ELR (cell line): ENCODE measurements at places on chromosomes 5 and 9.

GRCh38 chr5:177077335-177077734, 9.4 kb upstream of the FGFR4 start:
- peak; percentile 35 for DNase-seq

DNA sequence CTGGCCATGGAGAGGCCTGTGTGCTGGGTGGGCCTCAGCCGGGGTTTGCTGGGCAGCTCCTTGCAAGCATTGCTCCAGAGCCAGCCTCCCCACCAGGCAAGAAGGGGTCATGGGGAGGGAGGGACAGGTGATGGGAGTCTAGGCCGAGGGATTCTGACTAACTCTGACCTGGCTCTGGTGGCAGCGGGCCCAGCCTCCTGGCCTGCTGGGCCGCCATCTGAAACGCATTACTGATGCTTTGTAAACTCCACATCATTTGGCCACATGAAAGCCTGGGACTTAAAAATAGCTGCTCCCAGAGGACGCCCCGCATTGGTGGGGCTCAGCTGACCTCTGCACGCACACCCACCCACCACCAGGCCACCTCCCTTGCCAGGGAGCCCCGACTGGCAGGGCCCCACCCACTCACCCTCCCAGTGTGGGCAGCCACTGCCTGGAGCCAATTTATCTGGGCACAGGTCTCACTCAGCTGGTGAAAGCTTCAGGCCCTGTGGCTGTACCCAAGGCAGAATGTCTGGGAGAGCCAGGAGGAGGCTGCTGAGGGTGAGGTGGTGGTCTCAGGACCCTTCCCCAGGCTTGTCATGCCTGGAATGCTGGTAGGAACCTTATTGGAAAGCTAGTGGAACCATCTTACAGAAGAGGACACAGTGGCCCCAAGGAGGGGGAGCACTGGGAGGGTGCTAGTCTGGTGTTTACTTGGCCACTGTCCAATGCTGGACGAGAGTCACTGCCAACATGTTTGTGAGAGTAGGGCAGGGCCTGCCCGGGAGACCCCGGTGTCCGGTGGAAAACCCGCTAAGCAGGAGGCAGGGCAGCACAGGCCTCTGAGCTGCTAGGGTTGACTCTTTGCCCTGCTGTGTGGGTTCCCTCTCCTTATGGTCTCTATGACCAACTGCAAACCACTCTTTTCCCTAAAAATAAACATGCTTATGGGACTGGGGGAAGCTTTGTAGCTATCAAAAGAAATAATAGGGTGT, 10.8 kb downstream of the TCF7 start:
- DNase-seq: peak; percentile 93

DNA sequence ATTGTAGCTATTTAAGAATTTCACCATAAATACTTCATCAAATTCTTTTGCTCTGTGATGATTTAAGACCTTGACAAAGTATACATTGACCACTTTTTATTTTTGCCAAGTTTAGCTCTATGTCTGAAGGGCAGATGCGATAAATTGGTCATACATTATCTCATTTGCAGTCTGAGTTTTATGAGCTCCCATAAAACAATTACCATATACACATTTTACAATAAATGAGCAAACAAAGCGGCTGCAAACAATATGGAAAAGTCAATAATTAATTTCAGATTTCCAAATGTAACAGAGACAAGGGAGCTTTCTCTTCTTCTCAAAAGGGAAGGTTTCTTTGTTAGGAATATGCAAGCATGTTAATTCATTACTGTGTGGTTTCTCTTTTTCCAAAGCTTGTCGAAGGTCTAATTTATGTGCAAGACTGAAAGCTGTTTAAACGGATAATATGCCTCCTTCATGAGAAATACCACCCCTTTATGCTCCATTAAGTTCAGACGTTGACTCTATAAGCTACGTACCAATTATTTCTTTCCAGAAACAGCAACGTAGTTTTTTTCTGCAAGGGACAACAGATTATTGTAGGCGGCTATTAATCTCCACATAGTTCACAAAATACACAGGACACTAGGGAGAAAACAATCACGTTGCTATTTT, 7.0 kb upstream of the IZUMO3 start:
- no peak for DNase-seq

DNA sequence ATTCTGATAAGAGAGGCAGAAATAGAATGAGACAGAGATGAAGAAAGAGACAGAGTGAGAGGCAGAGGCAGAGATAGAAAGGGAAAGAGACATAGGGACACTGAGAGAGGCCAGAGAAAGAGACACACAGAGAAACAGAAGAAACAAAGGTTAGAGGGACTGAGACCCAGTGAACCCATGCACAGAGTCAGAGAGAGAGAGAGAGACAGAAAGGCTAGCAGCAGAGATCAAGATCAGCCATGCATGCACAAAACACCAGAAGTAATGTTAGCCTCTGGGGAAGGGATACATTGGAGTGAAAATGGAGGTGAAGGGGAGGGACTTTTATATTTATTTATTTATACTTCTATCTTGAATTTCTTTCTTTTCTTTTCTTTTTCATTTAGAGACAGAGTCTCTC, 14.1 kb upstream of the SPARC start:
- no peak for DNase-seq

- DNase-seq: no peak
These were observed 20.6 kb upstream of the ZFYVE16 start for GRCh38 chr5:80387063-80387768.

DNA sequence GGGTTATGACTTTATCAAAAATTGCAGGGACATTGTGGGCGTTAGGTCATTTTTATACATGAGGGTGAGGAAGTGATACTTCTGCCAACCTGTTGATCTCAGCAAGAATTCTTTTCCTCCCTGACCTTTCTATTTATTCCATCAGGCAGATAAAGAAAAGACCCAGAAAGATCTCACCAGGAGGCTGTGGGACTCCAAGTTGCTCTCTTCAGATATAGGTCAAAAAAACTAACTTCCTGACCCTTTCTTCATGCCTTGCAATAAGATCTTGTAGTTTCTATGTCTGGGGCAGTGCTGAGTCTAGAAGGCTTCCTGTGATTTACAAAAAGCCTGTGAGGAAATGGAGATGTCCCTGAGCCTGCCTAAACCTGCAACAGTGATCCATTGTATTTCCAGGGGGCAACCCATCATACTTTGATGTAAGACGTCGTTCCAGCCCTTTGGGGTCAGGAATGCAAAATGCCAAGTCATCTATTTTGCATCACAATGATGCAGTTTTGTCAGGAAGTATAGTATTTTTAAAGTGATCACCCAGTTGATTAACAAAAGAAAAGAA, 22.0 kb upstream of the PIK3R1 start:
- no peak for DNase-seq

- peak; percentile 45 for DNase-seq
These were observed 1.2 kb upstream of the GPBP1 start for GRCh38 chr5:57172466-57173318.

DNA sequence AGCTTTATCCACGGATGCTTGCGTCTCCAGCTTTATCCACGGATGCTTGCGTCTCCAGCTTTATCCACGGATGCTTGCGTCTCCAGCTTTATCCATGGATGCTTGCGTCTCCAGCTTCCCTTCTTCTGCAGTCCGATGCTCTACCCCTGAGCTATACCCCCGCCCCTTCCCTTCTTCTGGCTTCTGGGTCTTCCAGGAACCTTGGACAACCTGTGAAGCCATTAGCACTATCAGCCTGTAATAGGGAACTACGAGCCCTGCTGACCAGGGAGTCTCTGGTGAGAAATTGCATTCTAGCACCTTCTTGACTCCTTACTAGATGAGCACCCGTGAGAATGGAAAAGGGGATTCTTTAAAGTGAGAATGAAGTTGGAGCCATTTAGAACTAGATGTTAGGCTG, 39.1 kb upstream of the SH3PXD2B start:
- no peak for DNase-seq

DNA sequence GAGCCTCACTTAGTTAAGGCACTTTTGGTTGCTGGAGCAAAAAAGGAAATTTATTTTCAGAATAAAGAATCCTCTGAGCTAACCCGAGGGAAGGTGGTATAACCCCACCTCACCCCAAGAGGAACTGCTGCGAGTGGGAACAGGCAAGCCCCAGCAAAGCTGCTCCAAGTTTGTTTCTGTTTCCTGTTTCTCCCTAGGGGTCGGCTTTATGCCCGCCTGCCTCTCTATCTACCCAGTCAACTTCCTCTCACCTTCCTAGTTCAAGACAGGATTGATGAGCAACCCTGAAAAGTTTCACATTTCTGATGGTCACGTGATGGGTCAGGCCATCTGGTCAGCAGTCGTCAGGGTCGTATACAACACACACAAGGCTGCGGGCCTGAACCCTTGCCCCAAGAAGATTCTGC, 31.1 kb downstream of the TRIO start:
- DNase-seq: no peak

- DNase-seq: no peak
These were observed 72.8 kb downstream of the CD180 start for GRCh38 chr5:67123819-67124218.

- DNase-seq: no peak
These were observed 27.3 kb upstream of the DENND1A start for GRCh38 chr9:123957168-123957721.

DNA sequence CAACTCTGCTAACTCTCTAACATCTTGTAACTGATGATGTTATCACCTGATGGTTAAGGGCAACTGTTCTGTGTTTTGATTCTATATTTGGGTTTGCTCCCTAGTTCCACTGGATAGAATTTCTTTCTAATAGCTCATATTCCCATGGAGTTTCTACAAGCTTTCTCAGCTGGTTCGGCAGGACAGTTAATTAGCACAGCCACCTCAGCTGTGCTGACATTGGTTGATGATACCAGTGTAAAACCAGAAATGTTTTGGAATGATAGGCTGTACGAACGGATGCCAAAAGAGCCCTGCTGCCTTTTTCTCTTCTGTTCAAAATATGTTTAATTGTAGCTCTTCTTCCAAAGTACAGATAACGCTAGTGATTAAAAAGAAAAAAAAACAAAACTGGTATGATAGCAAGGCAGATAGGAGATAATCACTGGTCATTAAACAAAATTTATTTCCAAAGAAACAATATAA, 440.5 kb upstream of the ZNF608 start:
- no peak for DNase-seq

DNA sequence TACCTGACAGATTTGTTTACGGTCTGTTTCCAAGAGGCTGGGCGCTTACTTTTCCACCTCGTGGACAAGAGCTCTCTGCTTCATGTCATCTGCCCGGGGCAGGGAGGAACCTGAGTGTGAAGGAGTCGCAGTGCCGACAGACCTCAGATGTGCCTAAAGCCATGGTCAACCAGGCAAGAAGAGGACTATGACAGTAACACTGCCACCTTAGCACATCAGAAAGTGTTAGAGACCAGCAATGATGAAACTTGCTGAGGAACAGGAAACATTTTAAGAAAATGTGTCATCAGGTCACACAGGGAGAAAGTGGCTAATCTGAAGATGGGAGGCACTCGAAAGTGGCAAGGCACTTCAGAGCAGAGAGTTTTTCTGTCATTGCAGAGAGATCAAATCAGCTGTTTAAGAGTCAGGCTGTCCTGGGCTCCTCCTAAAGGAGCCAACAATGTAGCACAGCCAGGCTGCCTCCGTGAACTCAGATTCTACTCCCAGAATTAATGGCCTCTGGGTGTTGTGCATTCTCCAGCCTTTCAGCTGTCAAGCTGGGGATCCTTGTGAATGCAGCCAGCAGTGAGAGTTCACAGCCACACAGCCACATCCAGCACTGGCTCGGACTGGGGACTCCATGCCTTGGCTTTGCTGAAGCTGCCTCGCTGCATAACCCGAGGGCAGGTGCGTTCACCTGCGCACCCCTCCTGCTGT, 94.6 kb downstream of the RAPGEF1 start:
- DNase-seq: no peak

GRCh38 chr5:157523976-157524375, 51.6 kb downstream of the ADAM19 start:
- no peak for DNase-seq

DNA sequence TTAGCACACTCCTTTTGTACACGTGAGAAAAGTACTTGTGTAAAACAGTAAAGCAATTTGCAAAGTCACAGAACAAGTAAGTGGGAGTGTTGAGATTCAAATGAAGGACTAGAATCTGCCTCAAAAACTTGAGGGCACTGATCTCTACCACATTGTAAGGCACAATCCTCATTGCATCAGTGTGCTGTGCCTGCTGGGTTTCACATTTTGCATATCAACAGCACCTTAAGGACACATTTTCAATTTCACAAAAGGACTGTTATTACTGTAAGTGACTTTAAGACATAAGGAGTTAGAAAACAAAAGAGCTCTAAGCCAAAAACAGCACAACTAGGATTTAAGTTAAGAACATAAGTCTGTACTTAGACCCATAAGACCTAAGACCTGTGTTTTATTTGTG, 44.7 kb upstream of the HK3 start:
- no peak for DNase-seq

DNA sequence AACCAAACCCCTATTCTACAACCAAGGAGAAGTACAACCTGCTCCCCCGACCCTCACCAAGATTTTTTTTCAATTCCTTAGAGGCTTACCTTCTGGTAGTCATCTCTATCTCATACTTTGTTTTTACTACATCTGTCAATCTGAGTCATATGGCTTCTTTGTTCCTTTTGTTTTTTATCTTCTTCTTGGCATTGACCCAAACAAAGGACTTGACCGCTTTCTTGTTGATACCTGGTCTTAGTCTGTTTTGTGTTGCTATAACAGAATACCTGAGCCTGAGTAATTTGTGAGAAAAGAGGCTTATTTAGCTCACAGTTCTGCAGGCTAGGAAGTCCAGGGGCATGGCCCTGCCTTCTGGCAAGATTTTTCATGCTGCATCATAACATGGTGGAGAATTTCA, 352.7 kb downstream of the MLLT3 start:
- DNase-seq: no peak

GRCh38 chr9:137310189-137311052, 8.3 kb upstream of the NRARP start:
- DNase-seq: no peak

GRCh38 chr9:127806871-127807270, 4.2 kb downstream of the FPGS start:
- DNase-seq: no peak

GRCh38 chr9:135486267-135487065, 6.9 kb downstream of the PPP1R26 start:
- no peak for DNase-seq

- no peak for DNase-seq
These were observed 12.8 kb downstream of the NOTCH1 start for GRCh38 chr9:136532799-136533774.

- DNase-seq: no peak
These were observed 93.3 kb upstream of the PCSK5 start for GRCh38 chr9:75797085-75797580.

- no peak for DNase-seq
These were observed 152.3 kb downstream of the HSD17B3 start for GRCh38 chr9:96149533-96150280.
